GM03348 (cell line): ENCODE measurements at places on chromosomes 5 and 9.

DNA sequence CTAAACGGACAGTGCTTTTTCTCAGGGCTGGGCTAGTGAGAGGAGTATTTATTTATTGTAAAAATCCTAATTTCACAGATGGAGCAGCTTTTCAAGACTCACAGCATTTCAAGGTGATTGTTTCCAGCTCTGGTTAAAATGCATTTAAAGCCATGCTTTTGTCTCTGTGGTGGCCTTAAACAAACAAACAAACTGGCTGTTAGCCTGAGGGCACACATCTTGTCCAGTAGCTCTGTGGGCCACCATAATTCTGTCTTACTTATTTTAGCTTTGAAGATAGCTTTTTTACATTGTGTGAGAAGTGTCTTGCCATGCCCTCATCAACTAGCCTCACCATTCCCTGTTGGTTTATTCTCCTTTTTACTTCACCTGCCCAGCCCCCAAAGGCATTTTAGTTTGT lies 218.2 kb downstream of the PSAT1 start:
- DNase-seq = no peak

DNA sequence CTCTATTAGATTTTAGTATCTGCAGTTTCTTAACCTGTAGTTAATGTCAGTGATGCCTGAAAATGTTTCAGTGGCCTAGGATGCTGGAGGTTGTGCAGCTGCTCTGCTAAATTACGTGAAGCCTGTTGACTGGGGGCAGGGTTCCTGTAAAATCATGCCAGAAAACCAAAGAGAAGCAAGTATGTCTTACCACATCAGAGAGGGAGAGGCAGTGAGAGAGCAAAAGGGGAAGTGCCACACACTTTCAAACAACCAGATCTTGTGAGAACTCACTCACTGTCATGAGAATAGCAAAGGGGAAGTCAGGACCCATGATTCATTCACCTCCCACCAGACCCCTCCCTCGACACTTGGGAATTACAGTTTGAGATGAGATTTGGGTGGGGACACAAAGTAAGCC lies 83.9 kb upstream of the CYLC2 start:
- no peak for DNase-seq

DNA sequence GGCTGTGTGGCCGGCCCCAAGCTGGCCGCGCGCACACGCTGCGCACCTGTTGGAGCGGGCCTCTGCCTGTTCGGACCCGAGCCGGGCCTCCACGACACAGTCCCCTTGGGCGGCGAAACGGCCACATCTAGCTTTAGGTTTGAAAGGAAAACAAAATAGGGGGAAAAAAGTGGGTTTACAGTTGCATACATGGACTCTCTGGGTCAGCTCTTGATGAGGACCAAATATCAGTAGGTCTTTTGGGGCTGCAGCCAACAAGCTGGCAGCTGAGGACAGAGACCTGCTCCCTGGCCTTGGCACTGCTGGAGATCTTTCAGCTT lies 20.7 kb downstream of the IGIP start:
- DNase-seq = no peak

DNA sequence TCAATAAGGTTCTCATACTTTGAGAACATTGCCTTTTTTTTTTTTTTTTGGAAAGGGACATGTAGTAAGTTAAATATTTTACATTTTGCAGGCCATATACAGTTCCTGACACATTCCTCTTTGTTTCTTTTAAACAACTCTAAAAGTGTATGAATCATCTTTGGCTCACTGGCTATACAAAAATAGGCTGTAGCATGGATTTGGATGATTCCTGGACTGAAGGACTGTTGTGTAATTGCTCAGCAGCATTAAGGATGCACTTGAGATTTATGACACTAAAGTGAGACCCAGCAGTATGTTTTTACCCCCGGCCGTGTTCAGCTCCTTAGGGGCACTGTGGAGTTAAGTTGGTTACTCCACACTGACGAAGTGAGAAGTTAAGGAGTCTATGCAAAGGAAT lies 41.3 kb downstream of the VPS13A start:
- DNase-seq = peak; percentile 63

- no peak for DNase-seq
Measured at GRCh38 chr5:143964919-143965318, 153.0 kb downstream of the HMHB1 start.

DNA sequence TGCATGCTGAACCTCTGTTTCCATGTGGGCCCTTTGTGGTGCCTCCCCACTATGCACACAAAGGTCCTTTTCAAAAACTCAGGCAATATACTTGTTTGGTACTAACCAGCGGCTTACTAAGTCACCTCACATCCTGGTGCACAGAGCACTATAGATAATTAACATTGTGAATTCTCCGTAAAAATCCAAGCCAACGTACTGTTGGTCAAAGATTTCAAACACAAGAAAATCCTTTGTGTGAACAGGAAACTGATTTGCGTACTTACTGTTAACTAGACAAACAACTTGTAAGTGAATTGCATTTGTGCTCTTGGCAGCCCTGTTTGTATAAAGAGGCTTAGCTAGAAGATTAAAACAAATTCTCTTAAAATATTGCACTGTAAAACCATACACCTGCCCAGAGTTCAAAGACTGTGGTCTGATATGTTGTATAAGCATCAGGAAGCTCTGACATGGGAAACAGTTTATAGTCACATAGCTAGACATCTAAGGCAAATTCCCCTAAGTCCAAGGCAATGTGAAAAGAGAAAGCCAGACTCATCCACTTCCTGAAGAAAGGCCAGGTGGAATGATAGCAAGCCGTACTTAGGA lies 125.0 kb upstream of the SLC12A2 start:
- DNase-seq = no peak

DNA sequence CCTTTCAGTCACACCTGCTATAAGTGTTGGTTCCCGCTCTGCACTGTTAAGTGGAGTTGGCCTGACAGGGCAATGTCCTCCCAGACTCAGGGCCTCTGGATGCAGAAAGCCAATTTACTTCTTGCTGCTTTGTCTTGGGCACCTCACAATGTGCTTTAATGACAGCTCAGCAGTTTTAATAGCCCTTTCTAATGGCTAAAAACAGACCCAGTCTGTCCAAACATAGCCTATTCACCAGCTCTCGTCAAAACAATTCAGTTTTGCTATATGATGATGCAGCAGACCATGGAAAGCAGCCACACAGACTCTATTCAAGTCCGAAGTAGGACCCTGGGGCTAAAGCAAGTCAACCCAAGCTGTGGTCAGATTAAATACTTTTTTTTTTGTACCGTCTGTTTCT lies 529.1 kb upstream of the SEMA6A start:
- DNase-seq = no peak

DNA sequence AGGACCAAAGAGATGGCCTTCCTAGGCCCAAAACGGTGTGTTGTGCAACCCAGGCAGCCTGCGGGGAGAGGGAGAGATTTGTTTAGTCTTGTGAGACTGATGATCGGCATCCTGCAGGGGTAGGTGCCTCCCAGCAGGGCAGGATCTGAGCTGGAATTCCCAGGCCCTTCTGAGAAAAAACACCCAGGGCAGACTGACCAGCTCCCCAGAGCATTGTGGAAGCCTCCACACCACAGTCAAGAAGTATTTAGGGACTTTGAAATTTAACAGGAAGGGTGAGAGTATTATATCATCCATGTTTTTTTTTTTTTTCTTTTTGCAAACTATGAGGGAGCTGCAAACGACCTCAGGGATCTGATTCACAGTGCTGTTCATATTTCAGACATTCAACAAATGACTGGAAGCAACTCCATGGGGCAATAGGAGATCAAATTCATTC lies 104.5 kb upstream of the LHFPL2 start:
- DNase-seq = peak; percentile 47

- no peak for DNase-seq
Measured at GRCh38 chr5:24589566-24589965, 55.2 kb downstream of the CDH10 start.

DNA sequence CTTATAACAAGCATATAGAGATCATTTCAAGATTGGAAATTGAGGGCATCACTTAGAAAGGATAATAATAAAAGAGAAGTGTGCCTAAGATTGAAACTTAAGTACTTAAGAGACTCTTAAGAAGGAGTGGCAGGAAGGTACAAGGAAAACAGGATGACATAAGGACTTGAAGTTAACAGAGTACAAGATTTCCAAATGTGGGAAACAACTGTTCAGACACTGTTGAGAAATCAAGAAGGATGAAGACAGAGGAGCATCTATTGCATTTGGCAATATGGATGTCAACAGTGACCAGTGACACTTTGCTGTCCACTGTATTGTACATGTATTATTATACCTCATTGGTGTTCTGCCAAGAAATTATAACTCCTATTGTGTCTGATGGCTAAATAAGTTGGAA lies 157.8 kb upstream of the PTGER4 start:
- DNase-seq = no peak

DNA sequence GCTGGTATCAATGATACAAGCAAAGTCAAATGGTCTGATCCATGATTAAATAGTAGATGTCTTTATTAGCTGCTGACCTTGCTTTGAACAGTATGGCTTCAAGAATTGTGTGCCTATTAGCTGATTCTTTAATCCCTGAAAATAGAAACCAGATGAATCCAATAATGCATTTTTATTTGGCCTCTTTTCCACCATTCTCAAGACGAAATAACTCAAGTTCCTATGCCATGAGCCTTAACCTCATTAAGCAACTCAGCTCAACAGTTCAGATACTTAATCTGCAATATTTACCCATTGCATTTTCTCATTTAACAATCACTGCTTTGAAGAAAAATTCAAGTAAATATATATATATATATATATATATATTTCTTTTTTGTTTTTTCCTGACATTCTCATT lies 588.6 kb upstream of the MEF2C start:
- DNase-seq = peak; percentile 54

- DNase-seq = no peak
Measured at GRCh38 chr5:53179691-53180090, 70.1 kb upstream of the MOCS2 start.

- no peak for DNase-seq
Measured at GRCh38 chr5:104172976-104173375, 610.4 kb upstream of the NUDT12 start.

- no peak for DNase-seq
Measured at GRCh38 chr5:149584121-149584520, 2.8 kb downstream of the ARHGEF37 start.

GRCh38 chr9:93667627-93668026 lies 91.2 kb downstream of the PHF2 start:
- DNase-seq = no peak

GRCh38 chr5:178526773-178527457 lies 63.3 kb downstream of the COL23A1 start:
- DNase-seq = no peak
